NCI-H1930 (cell line): ENCODE measurements at places on chromosomes 16 and 17.

GRCh38 chr17:63751806-63752205 is 10.2 kb upstream of the STRADA start:
- no peak for DNase-seq

GRCh38 chr16:77555791-77556190 is 121.0 kb upstream of the ADAMTS18 start:
- DNase-seq: no peak

GRCh38 chr17:48294020-48294805 is 135.8 kb downstream of the SKAP1 start:
- peak; percentile 61 for DNase-seq

- no peak for DNase-seq
These were observed 4.8 kb upstream of the CDK5RAP3 start for GRCh38 chr17:47966079-47966519.

DNA sequence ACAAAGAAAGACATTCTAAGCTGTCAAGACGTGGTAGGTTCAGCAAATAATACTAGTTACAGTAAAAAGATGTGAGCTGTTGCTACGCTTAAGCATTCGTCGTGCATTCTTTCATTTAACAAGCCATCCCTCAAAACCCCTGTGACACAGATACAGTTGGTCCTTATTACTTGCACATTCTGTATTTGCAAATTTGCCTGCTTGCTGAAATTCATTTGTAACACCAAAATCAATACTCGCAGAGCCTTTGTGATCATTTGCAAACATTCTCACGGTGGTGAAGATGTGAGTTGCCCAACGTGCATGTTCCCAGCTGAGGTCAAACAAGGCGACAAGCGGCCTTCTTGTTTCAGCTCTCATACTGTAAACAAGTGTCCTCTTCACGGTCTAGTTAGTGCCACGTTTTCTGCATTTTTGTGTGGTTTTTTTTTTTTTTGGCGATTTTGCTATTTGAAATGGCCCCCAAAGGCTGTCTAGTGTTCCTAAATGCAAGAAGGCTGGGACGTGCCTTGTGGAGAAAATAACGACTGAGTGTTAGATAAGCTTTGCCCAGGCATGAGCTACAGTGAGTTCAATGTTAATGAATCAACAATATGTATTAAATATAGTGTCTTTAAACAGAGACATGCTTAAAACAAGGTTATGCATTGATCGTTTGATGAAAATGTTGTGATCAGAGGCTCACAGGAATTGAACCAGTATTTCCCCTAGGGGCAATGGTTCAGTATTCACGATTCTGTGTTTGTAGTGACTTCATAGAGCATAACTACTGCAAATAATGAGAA is 84.1 kb downstream of the RAB11FIP4 start:
- DNase-seq: no peak

DNA sequence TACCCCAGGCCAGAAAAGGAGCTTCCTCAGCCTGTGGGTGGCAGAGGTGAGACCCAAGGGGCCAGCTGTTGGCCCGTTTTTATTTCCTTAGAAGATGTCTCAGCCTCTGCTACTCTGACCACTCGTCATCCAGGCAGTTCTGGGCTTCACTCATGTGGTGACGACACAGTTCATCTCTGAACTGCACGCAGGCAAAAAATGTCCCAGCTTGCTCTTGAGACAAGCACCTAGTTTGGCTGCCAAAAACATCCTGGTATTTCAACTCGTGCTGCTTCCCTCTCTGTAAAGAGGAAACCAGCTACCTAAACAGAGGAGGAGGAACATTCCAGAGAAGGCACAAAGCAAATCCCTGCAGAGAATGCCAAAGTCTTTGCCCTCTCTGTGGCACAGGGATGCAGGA is 125.7 kb downstream of the XYLT1 start:
- no peak for DNase-seq

DNA sequence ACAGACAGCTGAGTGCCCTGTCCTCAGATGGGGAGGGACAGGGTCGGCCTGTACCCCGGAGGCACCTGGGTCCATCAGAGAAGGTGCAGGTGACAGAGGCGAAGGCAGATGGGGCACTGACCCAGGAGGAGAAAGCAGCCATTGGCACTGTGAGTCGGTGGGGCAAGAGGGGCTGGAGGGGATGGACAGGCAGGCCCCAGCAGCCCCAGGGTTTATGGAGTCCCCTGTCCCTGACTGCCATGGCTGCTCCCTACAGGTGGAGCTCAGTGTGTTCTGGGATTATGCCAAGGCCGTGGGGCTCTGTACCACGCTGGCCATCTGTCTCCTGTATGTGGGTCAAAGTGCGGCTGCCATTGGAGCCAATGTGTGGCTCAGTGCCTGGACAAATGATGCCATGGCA is 32.1 kb downstream of the ANKRD40 start:
- no peak for DNase-seq

- DNase-seq: no peak
These were observed 146.1 kb downstream of the C16orf78 start for GRCh38 chr16:49519741-49520140.

DNA sequence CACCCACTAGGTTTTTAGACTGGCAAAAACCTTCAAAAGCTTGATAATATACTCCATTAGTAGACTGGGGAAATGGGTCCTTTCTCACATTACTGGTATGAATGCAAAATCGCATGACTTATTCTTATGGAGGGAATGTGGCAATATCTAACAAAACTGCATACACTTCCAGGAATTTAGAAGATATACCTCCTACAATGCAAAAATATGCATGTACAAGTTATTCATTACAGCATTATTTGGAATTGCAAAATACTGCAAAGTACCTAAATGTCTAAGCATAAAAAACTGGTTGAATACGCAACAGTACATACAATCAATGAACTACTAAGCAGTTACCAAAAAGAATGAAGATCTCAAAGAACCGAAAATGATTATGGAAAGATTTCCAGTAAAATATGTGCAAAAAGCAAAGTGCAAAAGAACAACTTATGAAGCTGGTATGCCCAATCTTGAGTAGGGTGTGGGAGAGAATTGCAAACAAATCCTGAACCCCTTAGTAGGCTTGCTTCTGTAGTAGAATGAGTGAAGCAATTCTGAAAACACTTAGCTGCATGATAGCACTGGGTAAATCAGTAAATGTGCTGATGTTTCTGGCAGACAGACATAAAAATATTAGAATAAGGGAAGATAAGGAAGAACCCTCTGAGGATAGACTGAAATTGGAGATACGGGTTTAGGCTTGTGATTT is 180.1 kb downstream of the PARN start:
- DNase-seq: no peak

DNA sequence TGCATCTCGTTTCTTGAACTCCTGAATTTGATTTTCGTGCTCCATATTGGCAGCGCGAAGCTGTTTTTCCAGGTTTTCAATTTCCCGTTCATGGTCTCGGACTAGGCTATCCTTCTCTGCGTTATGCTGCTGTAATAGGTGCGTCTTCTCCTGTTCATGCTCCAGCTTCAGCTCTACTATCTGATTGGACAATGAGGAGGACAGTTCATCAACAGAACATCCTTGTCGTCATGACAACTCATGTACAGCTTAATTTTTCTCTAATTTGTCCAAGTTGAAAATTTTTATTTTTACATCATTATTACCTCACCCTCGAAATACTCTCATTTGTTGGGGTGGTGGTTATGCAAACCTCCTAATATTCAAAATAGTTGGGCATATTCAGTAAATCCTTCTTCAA is 289.8 kb downstream of the CEP112 start:
- peak; percentile 60 for DNase-seq

- no peak for DNase-seq
These were observed 121.4 kb downstream of the BANP start for GRCh38 chr16:88072571-88073001.

DNA sequence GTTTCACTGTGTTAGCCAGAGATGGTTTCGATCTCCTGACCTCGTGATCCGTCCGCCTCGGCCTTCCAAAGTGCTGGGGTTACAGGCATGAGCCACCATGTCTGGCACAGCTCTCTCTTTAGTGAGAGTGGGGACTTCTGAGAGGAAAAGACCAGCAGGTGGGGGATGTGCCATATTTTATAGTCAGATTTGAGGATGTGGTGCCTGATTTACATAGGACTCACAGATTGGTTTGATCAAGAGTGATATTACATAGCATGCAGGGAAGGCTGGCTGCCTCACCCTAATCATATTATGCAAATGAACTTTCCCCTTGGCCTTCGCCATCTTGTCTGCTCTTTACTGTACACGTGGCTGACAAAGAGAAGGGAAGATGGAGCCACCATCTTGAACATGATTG is 28.1 kb upstream of the MAPK3 start:
- no peak for DNase-seq

DNA sequence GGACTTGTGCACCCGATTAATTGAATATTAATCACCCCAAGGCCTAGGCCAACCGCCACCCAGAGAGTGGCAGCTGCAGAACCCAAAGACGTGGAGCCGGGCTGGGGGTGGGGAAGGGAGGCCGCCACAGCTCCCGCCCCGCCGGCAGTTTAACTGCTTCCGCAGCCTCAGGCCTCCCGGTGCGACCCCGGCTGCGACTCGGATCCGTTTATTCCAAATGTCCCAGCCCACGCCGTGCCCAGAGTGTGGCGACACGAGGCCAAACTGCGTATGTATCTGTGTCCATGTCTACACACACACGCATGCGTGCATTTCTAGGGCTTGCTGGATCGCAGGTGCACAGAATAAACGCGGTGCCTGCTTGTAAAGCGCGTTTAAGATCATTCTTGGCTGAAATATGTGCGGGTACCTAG is 802 bp upstream of the TOB1 start:
- peak; percentile 80 for DNase-seq

- no peak for DNase-seq
These were observed 45.2 kb downstream of the CMTM3 start for GRCh38 chr16:66649636-66650205.

DNA sequence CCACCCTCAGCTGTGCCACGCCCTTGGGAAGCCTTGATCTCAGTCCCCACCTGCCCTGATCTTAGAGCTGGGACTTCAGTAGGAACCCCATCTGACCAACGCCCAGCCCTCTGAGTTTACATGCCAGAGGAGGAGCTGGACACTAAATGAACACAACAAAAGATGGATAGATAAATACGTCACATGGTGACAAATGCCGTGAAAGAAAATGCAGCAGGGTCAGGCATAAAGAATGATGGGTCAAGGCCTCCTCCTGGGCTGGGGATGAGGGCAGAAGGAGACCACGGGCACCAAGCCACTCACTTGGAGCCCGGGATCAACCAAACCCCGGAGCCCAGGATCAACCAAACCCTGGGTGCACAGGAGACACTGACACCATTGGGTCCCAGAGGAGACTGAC is 354.9 kb downstream of the C16orf95 start:
- DNase-seq: no peak

DNA sequence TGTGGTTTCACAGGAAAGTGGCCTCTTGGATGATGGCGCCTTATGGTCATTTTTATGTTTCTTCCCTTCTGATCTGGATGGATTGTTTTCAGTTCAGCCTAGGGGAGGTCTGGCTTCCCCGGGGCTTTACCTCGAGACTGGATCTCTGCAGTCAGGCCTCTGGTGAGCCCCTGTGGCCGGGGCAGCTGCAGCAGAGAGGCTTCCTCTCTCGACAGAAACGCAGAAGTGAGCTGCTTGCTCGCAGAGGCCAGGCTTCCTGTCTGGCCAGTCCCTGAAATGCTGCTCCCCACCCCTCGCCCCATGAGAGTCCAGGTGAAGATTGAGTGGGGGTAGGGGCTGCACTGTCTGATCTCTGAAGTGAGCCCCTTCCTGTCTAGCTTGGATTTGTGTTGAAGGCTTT is 44.0 kb downstream of the PLCG2 start:
- no peak for DNase-seq

GRCh38 chr17:68634345-68634876 is 33.2 kb upstream of the FAM20A start:
- no peak for DNase-seq

DNA sequence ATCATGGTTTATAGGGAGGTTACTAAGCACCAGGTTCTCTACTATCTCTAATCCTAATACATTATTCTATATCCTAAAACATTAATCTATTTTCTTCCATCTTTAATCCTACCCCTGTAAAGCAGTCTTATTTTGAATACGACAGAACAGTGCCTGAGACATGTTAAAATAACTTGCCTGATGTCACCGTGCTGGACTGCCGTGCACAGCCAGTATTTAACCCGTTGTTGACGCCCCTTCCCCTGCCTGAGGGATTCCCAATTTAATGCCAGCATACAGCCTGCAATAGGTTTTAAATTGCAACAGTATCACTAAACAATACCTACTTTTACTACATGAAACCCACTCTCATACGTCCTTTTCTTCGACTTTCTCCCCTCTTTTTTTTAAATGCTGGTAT is 133.3 kb downstream of the PARN start:
- DNase-seq: no peak

- DNase-seq: no peak
These were observed 56.1 kb upstream of the MED9 start for GRCh38 chr17:17420561-17421269.

DNA sequence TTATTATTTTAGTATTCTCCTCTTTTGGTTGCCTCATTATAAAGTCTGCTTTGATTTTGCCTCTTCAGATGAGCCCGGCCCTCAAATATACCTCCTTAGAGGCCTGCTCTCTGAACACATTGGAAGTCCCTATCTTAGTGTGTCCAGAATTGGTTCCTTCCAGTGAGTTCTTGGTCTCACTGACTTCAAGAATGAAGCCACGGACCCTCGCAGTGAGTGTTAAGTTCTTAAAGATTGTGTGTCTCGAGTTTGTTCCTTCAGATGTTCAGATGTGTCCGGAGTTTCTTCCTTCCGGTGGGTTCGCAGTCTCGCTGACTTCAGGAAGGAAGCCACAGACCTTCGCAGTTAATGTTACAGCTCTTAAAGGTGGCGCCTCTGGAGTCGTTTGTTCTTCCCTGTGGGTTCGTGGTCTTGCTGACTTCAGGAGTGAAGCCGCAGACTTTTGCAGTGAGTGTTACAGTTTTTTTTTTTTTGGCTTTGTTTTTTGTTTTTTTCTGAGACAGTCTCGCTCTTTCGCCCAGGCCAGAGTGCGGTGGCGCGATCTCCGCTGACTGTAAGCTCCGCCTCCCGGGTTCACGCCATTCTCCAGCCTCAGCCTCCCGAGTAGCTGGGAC is 45.8 kb upstream of the NOS2 start:
- no peak for DNase-seq

GRCh38 chr16:84423416-84423837 is 55.1 kb downstream of the ATP2C2 start:
- DNase-seq: no peak
